ENCODE measurements at places on chromosomes 7 and 10.

- DNase-seq = no peak
These were observed 5.2 kb downstream of the FAM133B start for GRCh38 chr7:92584953-92585352.

DNA sequence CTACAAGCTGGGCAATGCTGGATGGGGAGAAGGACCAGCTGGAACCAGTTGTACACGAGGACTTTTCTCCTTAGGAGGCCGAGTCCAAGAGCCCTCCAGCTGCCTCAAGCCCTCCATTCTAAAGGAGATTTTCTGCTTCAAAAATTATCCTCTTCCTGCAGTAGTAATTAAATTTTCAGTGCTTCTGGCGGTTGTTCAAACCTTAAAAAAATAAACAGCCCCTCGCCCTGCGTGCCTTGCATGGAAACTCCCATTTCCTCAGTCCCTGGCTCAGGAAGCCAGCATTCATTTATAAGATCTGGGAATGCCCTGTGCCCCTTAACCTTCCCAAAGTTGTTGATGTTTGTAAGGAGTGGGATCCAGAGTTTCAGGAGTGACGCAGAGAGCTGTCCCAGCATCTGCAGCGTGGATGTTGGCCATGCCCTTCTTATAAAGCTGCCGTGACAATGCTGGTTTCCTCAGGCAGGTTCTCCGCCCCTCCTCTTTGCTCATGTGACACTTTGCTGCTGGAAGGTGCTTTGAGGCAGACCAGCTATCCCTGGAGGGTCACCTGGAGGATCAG, 24.0 kb upstream of the ACTR3B start:
- no peak for DNase-seq

DNA sequence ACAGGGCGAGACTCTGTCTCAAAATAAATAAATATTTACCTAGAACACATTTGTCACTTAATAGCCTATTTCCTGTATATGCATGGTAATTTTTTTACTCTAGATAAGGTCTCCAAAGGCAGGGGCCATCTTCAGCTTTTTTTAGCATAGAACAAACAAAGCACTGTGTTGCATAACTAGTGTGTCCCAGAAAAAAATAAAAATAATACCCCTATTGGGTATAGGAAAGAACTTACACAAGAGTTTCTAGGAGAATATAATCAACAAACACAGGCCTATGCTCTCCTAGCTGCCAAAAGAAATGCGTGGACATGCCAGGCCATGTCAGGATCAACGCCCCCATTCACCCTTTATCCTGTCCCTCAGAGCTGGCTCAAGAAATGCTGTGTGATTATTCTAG, 103.6 kb downstream of the PARD3 start:
- DNase-seq = no peak

DNA sequence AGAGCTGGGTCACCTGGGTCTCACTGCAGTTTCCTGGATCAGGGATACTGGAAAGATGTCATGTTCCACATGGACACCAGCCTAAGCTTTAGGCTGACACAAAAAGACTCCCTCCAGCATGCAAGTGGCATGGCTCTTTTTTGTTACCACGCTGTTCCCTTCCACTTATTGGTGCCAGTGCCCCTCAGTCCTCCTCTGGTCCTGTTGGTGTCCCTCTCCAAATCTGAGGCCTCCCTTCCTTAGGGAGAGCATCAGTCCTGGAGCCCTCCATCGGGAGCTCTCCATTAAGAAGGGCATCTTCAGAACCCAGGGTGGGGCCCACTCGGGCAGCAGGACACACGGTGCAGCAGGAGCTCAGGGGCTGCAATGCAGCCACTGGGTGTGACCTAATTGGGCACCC, 76.1 kb upstream of the LRRC18 start:
- no peak for DNase-seq

DNA sequence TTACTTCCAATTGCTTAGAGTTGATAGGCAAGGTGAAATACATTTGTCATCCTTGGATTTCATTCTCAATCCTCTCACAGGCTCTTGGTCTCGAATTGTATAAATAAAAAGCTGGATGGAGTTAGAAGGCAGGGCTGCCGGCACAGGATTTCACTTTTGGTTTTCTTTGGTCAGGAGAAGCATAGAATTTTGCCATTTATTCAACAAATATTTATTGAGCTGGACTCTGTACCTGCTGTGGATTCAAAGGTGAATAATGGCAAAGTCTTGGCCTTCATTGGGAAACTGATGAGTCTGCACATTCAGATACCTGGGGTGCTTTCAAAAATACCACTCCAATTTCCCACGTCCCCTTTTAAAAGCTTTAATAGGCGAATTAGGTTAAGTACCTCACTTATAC, 49.7 kb downstream of the PDK4 start:
- no peak for DNase-seq

DNA sequence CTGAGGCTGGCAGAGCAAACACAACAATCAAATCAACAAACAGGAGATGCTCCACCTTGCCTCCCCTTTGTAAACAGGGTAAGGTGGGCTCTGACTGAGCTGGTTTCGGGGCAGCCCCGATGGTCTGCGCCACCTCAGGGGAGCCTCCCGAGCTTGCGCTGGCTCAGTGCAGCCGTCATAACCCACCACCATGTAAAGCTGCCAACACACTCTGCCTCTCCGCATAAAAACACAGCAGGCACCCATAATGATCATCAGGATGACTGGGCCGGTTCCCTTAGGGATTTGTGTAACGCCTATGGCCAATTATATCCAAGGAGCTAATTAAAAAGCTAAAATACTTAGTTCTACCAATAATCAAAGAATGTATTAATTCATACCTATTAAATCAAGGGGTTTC, 124.5 kb downstream of the PRPF18 start:
- no peak for DNase-seq

- DNase-seq = no peak
These were observed 60.4 kb downstream of the NUDCD3 start for GRCh38 chr7:44430054-44430453.

DNA sequence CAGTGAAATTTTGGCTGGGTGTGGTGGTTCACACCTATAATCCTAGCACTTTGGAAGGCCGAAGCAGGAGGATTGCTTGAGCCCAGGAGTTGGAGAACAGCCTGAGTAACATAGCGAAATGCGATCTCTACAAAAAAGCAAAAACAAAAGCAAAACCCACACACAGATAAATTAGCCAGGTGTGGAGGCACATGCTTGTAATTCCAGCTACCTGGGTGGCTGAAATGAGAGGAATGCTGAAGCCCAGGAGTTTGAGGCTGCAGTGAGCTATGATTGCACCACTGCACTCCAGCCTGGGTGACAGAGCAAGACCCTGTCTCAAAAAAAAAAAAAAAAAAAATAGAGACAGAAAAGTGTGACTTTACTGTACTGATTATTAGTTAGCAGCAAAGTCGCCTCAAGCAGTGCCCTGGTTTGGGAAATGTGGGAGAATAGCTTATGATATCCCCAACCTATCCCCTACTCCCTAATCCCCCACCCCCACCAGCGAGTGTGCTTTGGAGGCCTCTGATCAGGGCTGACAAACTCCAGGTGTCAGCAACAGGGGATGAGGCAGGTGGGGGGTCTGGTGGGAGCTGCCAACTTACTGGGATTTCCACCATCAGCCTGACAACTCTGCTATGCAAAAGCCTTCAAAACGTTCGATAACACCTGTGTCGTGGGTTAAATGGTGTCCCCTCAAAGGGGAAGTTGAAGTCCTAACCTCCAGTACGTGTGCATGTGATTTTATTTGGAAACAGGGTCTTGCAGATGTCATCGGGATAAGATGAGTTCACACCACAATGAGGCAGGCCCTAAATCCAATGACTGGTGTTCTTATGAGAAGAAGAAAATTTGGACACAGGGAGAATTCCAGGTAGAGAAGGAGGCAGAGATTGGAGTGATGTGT, 124.7 kb upstream of the SDK1 start:
- DNase-seq = no peak

- DNase-seq = no peak
These were observed 79.0 kb downstream of the KIAA1549 start for GRCh38 chr7:138902161-138902560.

GRCh38 chr10:112857493-112857892, 92.6 kb upstream of the TCF7L2 start:
- no peak for DNase-seq
